ENCODE measurements at places on chromosomes 12 and 14.

- no peak for DNase-seq
Observed at GRCh38 chr12:83057436-83057835, 370.7 kb downstream of the TMTC2 start.

GRCh38 chr12:3418609-3419390 is 72.2 kb upstream of the PRMT8 start:
- no peak for DNase-seq

GRCh38 chr14:56585461-56586084 is 6.0 kb downstream of the TMEM260 start:
- no peak for DNase-seq

DNA sequence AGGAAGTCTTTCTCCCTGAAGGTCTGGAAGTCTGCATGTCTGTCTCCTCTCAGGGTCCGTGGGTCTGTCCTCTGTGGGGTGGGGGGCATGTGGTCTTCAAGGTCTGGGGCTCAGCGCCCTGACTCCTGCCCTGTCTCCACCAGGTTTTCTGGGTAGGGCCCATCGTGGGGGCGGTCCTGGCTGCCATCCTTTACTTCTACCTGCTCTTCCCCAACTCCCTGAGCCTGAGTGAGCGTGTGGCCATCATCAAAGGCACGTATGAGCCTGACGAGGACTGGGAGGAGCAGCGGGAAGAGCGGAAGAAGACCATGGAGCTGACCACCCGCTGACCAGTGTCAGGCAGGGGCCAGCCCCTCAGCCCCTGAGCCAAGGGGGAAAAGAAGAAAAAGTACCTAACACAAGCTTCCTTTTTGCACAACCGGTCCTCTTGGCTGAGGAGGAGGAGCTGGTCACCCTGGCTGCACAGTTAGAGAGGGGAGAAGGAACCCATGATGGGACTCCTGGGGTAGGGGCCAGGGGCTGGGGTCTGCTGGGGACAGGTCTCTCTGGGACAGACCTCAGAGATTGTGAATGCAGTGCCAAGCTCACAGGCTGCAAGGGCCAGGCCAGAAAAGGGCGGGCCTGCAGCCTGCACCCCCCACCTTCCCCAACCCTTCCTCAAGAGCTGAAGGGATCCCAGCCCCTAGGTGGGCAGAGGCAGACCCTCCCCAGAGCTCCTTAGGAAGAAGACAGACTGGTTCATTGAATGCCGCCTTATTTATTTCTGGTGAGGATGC is 3.4 kb downstream of the AQP5 start:
- no peak for DNase-seq

DNA sequence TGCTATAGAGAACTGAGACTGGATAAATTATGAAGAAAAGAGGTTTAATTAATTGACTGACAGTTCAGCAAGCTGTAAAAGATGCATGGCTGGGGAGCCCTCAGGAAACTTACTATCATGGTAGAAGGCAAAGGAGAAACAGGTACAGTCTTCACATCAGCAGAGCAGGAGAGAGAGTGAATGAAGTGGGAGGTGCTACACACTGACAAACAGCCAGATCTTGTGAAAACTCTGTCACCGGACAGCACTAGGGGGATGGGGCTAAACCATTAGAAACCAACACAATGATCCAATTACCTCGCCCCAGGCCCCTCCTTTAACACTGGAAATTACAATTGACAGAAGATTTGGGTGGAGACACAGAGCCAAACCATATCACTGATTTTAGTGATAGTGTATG is 682.4 kb downstream of the SLC16A7 start:
- no peak for DNase-seq

- DNase-seq, result peak; percentile 13
Observed at GRCh38 chr12:27824126-27824842, 44.2 kb upstream of the MANSC4 start.

- no peak for DNase-seq
Observed at GRCh38 chr14:79165471-79166090, 995.4 kb downstream of the NRXN3 start.

- no peak for DNase-seq
Observed at GRCh38 chr12:8609061-8609570, 3.5 kb downstream of the AICDA start.

DNA sequence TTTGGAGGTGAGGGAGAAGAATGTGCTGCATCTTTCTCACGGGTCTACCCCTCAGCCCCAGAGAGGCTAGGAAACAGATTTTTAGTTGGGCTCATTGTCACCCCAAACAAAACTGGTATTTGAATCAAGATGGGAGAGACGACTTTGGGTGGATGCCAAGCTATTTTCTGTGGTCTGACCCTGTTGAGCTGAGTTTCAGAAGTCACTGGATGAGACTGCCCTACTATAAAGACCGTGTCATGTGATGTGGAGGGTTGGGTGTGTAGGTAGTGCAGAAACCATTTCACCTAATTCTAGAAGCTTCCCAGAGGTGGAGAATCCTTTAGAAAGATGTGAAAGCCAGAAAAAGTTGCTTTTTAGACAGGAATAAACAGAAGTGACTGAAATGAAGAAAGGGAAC is 60.2 kb downstream of the IFT43 start:
- DNase-seq, result no peak

GRCh38 chr12:52903285-52903854 is 1.5 kb downstream of the KRT8 start:
- peak; percentile 18 for DNase-seq

All from activated CD4-positive, alpha-beta T cell treated with anti-CD3 and anti-CD28 coated beads, Interleukin-2, amount 50 U/mL, for 4 hours (primary cell).